ENCODE measurements at places on chromosomes 7 and 10.

DNA sequence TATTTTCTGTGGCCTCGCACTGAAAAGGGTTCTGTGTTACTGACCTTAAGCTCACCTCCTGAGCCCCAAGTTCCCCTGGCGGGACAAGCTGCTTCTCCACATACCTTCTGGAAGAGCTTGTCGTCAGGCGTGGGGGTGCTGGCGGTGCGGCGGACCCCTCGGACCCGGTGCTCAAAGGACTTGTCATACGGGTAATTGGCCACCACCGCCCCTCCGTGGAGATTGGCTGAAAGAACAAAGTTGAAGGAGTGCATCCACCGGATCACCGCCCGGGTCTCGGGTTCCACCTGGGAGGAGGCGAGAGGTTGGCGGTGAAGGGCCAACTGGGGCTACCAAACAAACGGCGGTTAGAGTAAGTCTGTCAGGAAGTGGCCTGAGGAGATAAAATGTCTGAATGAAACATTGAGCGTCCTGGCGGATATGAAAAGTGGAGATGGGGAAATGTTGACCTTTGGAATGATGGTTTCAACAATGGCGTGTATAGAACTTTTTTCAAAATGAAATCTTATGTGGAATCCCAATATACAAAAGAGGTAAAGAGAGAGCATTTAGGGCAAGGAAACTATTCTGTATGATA is 16.5 kb downstream of the CPN1 start:
- no peak for DNase-seq

DNA sequence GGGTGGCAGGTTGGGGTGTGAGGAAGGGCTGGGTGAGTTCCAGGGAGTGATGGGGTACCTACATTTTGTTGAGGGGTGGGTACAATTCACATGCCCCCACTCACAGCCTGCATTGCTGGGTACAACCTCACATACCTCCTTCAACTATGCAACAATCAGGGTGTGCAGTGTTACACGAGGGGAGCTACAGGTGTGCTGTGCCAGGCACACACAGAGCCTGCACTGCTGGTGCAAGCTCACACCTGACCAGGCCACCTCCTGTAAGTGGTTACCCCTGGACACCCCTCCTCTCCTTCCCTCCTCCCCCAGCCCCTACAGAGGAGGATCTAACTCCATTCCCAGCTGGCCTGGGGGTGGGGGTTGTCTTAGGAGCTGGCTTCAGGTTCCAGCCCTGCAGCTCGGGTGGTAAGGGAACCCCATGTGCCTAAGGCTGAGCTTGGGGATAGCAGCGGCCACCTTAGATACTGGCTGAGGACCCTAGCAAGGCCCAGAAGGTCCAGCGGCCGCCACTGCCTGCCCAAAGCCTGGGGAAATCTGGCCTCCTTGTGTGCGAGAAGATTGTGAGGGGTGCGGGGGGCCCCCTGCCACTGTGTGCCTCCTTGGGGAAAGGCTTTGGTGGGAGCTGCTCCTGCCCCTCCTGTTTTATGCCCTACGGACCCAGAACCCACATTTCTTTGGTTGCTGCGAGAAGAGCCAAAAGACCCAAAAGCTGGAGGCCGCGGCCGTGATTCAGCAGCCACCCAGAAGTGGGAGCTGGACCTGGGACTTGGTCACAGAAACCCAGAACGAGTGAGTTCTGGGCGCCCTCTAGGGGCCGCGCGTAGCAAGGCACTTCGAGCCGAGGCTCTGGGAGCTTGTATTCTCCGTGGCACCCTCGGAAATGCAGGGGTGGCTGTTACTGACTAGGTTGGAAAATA is 10.8 kb downstream of the TLX1 start:
- DNase-seq: peak; percentile 62

DNA sequence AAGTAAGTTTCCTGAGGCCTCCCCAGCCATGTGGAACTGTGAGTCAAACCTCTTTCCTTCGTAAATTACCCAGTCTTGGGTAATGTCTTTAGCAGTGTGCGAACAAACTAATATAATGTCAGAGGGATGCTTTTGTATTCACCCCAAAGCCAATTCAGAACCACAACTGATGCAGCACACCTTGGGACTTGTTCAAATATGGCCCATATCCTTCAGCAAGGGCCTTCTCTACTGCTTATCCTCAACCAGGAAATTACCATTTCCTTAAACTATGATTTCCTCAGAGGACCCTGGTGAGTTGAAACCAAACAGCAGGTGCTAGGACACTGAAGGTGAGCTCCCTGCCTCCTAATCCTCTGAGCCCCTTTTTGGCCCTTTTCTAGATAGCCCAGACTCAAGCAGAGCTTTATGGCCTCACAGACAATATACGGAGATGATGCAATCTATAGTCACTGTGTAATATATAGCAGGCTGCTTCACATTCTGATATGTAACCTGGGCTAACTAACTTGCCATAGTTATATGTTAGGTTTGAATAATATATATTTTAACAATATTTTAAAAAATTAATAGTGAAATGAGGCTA is 15.2 kb downstream of the SRI start:
- DNase-seq: no peak

- DNase-seq: no peak
Measured at GRCh38 chr7:149724661-149725425, 48.5 kb downstream of the ZNF467 start.

- DNase-seq: no peak
Measured at GRCh38 chr7:909358-910329, 33.3 kb downstream of the GET4 start.

GRCh38 chr10:50347394-50347802 is 96.1 kb upstream of the ASAH2 start:
- DNase-seq: no peak

- no peak for DNase-seq
Measured at GRCh38 chr7:29319719-29320521, 125.3 kb downstream of the CHN2 start.

DNA sequence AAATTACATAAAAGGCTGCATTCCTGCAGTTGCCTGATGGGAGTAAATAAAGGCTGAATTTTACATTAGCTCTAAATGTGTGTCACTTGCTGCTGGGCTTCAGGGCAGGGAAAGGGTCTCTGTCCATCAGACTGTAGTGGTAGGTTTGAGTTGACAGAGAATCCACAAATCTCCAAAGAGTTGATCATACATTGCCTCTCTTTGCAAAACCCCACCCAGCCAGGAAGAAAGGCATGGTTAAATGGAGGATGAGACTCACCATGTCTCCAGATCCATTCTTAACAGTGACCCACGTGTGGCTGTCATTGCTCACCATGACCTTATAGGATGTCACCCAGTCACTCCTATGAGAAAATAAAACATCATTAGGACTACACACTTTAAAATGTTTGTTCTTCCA is 92.8 kb downstream of the CPXM2 start:
- DNase-seq: no peak
